ENCODE measurements at places on chromosomes 4 and X. TPM values are rescaled to one million over a fixed set of nuclear protein-coding genes. Genes with fewer than 3 reads are reported as not detected.

GRCh38 chr4:168398188-168398587 lies 79.6 kb upstream of the DDX60 start:
- no peak for DNase-seq

The TEX13B gene
- total RNA-seq: not detected

- peak; percentile 14 for DNase-seq
Observed at GRCh38 chr4:27048429-27049238, 188.0 kb downstream of the STIM2 start.

DNA sequence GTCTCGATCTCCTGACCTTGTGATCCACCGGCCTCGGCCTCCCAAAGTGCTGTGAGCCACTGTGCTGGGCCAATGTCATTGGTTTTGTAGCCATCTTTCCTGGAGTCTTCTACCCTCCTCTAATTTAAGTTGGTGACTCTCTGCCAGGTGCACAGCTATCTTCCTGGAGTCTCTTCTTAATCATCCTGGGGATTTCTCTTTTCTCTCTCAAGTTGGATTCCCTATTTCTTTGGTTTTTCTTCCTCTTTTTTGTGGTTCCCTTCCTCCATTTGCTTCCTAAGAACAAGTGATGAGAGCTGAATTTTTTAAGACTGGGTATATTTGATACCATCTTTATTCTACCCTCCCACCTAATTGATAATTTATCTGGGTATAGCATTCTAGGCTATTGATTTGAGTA lies 113.8 kb downstream of the SYNPO2 start:
- DNase-seq: no peak

GRCh38 chr4:48138936-48139335 lies 4.9 kb upstream of the TXK start:
- no peak for DNase-seq

The WAS gene
- 0.17 TPM for total RNA-seq

DNA sequence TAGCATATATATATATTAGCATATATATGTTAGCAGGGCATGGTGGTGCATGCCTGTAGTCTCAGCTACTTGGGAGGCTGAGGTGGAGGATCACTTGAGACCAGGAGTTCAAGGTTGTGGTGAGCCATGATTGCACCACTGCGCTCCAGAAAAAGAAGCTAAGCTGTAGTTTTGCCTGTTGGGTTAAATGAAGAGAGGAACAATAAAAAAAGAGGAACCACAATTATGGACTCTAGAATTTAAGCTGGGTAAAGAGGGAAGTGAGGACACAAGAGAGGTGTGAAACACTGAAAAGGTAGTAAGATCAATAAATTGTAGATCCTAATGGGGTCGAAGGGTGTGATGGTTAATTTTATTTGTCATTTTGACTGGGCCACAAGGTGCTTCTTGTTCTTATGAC lies 40.5 kb upstream of the HSD17B10 start:
- no peak for DNase-seq

GRCh38 chr4:15402974-15403373 lies 24.9 kb upstream of the C1QTNF7 start:
- no peak for DNase-seq

GRCh38 chrX:17020851-17021821 lies 74.7 kb downstream of the REPS2 start:
- DNase-seq: peak; percentile 62

DNA sequence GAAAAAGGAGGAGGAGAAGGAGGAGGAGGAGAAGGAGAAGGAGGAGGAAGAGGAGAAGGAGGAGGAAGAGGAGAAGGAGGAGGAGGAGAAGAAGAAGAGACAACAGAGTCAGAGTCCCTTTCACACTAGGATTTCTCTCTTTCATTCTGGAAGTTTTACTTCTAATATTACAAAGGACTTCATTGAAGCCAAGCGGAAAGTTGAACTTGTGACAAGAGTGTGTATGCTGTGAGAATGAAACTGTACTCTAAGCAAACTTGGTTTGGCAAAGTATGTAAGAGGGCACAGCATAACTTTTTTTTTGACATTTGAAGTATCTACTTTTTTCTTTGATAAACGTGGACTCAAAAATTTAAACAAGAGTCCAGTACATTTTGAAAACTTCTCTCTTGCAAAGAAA lies 48.0 kb downstream of the CXCL8 start:
- DNase-seq: no peak

DNA sequence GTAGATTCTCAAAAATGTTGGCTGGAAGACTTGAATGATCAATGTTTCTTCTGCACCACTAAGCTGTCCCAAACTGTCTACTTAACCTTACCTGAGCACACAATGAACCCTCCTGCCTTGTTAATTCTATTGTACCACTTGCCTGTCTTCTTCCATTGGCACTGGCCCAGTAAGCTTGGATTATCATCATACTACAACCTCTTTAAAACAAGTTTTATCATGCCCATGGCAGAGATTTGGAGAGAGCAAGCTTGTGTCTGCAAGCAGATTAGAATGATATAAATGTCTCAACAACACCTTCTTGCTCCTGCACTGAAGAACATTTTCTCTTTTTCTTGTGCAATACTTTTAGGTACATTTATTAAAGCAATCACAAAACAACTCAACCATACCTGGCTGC lies 74.0 kb upstream of the VMA21 start:
- no peak for DNase-seq

- DNase-seq: no peak
Observed at GRCh38 chr4:183059797-183060196, 39.3 kb upstream of the WWC2 start.

GRCh38 chr4:122766950-122767349 lies 34.4 kb downstream of the BBS12 start:
- no peak for DNase-seq

- DNase-seq: peak; percentile 12
Observed at GRCh38 chrX:47218920-47219815, 687 bp downstream of the CDK16 start.

- peak; percentile 83 for DNase-seq
Observed at GRCh38 chr4:128513664-128514484, 226.3 kb upstream of the PGRMC2 start.

GRCh38 chr4:88618782-88619485 lies 26.7 kb downstream of the HERC3 start:
- DNase-seq: no peak

DNA sequence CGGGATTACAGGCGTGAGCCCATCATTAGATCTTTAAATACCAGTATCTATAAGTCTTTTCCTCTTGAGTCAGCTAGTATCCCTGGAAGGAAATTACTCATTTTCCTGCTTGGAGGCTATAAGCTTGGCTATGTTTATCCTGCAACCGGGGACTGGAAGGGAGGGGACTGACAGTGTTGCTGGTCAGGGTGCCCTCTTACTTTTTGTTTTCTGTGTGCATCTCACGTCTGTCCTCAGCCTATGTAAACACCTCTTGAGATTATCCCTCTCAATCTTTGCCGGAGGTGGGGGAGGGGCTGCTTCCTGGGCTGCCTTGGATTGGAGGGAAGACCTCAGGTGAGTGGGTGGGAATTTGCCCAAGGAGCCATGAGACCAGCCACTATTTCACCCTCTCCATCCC lies 37.0 kb downstream of the HTT start:
- DNase-seq: peak; percentile 58

- no peak for DNase-seq
Observed at GRCh38 chr4:107577743-107578142, 142.3 kb downstream of the PAPSS1 start.
